NCI-H1436 treated with DMSO at 0.1 percent for 48 hours (cell line): ENCODE measurements at places on chromosomes 3 and 15.

GRCh38 chr15:55685286-55685685 is 57.7 kb downstream of the PRTG start:
- no peak for DNase-seq

DNA sequence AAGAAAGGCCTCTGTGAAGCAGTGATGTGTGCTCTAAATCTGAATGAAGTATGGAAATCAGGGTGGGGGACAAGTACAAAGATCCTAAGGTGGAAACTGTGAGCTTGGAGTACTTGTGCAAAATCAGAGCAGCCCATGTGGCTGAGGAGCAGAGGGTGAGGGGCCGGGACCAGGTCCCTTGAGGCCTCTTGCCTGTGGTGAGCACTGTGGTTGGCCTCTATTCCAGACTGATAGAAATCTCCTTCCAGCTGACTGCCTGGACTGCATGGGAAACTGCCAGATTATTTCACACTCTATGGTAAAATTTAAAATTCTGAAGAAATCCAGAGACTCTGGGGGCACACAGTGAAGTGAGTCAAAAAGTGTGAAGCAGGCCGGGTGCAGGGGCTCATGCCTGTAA is 81.4 kb downstream of the TM4SF4 start:
- DNase-seq, result no peak

GRCh38 chr3:159030886-159031679 is 229.2 kb downstream of the MFSD1 start:
- no peak for DNase-seq

DNA sequence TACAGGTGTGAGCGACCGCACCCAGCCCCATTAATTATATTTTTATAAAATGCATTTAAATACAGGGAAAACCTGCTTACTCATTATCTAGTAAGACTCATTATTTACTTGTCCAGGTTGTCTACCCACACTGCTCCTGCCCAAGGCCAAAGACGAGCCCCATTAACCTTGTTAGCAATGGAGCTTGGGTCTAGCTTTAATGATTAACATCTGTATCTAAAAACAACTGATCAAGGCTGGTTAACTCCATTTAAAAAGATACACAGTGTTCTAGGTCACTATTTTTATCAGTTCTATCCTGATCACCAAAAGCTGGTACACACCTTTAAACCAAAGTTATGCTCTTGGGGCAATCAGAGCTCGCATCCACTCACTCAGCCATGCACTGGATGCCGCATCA is 10.4 kb upstream of the NCKIPSD start:
- no peak for DNase-seq

- DNase-seq, result no peak
Measured at GRCh38 chr3:120418446-120418845, 32.3 kb downstream of the FSTL1 start.

DNA sequence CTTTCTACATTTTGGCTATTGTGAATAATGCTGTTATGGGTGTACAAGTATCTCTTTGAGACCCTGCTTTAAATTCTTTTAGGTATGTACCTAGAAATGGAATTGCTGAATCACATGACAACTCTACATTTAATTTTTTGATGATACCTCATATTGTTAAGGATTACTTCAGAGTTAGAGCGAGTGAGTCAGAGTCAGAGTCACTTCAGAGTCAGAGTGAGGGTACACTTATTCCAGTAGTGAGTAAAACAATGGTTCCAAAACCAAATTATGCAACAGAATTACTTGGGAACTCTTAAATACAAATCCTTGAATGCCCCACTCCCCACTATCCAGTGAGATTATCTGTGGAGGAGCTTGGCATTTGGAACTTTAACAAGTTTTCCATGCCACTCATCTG is 50.3 kb upstream of the SNRK start:
- DNase-seq, result no peak

DNA sequence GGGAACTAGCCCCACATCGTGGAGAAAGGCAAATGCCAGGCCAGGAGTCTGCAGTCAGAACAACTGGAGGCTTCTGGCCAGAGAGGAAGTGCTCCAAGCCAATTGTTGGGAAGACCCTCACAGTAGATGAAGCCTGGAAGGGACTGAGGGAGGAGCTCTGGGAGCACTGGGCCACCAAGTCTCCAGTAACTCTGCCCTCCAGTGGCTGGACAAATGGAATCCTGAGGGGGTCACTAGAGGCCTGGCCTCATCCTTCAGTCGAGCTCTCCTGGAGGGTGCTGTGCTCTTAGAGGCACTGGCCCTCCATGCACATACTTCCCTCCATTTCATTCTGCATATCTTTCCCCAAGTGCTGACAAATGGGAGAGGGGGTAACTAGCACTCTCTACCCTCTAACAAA is 103.0 kb downstream of the MYLK start:
- no peak for DNase-seq

- DNase-seq, result no peak
Measured at GRCh38 chr15:31470756-31471155, 144.1 kb downstream of the KLF13 start.

DNA sequence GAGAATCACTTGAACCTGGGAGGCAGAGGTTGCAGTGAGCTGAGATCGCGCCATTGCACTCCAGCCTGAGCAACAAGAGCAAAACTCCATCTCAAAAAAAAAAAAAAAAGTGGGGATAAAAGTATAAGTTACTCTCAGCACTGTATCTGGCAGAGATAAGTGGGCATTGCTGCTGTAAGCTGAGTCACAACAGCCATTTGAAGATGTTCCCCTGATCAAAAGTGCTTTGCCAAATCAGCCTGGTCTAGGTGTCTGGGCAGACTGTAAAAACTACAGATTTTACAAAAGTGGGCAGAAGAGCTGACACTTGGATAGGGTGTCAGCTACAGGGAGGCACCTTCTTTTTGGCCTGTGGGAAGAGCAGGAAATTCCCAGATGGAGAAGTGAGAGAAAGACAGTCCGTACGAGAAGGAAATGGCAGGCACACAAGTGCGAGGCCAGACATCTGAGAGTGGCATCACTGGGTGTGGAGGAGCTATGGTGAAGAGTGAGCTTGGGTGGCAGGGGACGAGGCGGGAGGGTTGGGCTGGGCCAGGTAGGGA is 78.5 kb downstream of the TRAK1 start:
- no peak for DNase-seq

DNA sequence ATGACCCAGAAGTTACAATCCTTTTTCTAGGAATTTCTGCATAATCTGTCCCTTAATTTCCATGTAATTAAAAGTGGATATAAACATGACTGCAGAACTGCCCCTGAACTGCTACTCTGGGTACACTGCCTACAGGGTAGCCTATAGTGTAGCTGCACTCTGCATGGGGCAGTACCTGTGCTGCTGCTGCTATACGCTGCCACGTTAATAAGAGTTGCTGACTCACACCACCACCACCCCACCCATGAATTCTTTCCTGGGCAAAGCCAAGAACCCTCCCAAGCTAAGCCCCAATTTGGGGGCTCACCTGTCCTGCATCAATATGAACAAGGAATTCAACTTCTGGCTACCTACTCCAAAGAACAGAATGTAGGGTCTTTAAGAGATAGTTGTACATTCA is 13.9 kb downstream of the HDGFL3 start:
- no peak for DNase-seq

GRCh38 chr3:188509316-188509715 is 355.4 kb downstream of the LPP start:
- no peak for DNase-seq

DNA sequence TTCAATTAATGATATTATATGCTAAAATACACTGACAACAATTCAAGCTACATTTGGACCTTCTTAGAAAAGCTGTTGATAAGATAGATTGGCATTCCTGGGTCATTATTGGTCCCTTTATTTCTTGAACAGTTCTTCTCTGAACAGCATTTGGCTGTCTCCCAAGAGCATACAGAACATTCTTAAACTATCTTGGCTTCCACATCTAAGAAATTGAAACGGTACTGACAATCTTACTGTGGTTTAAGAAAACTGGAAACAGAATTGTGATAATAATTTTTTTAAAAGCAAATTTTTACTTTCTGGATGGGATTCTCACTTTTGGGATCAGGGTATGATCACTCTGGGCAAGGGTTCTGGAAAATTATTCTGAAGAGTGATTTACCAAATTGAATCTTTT is 161.7 kb upstream of the ZNF385D start:
- no peak for DNase-seq

- no peak for DNase-seq
Measured at GRCh38 chr15:97350813-97351212, 609.7 kb upstream of the ARRDC4 start.

GRCh38 chr15:73922186-73923151 is 3.8 kb upstream of the LOXL1 start:
- DNase-seq, result no peak

DNA sequence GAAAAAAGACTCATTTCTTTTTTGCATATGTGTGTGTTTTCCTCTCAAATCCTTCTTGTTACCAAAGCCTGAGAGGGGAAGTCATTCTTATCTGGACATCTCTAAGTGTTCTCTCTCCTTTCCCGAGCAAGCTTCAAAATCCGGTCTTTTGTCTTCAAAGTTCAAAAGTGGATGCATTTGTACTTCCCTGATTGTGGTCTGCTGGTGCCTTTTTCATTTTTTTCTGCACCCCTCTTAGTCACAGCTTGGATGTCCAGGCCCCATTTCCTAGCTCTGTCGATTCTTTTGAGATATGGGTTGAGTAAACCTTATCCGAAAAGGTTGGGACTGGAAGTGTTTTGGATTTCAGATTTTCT is 34.8 kb downstream of the EHD4 start:
- no peak for DNase-seq

GRCh38 chr3:105187344-105187743 is 179.4 kb upstream of the ALCAM start:
- DNase-seq, result no peak

DNA sequence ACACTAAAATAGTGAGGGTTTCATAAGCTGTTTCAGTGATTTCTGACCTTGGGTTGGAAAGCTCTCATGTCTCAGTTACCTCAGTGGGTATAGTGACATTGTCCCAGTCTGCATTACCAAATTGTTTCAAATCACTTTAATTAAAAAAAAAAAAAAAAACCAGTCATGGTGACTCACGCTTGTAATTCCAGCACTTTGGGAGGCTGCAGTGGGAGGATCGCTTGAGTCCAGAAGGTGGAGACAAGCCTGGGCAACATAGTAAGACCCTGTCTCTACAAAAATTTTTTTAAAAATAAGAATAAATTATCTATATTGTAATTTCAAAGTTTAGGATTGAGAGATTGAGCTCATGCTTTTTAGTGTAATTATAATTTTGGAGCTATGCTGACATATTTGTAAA is 78.0 kb downstream of the MBNL1 start:
- DNase-seq, result no peak
